H7 (cell line): ENCODE measurements at places on chromosomes 7 and 10.

GRCh38 chr10:61183967-61184366, 240.0 kb upstream of the RHOBTB1 start:
- no peak for DNase-seq

- no peak for DNase-seq
Observed at GRCh38 chr7:116464375-116464774, 35.2 kb upstream of the CAV2 start.

DNA sequence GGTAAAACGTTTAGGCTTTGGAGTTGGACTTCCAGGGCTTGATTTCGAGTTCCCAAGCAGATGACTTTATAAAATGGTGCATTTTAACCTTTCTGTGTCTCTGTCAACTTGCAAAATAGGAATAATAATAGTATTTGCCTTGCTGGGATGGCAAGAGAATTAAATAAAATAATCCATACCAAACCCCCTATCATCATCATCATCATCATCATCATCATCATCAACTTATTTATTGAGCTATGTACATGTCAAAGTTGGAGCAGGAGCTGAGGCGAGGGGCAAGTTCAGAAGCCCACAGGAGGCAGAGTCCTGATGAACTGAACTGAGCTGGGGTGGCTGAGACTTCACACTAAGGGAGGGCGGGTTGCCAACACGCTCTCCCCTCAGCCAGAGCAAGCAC, 51.7 kb upstream of the KCNMA1 start:
- DNase-seq: no peak

DNA sequence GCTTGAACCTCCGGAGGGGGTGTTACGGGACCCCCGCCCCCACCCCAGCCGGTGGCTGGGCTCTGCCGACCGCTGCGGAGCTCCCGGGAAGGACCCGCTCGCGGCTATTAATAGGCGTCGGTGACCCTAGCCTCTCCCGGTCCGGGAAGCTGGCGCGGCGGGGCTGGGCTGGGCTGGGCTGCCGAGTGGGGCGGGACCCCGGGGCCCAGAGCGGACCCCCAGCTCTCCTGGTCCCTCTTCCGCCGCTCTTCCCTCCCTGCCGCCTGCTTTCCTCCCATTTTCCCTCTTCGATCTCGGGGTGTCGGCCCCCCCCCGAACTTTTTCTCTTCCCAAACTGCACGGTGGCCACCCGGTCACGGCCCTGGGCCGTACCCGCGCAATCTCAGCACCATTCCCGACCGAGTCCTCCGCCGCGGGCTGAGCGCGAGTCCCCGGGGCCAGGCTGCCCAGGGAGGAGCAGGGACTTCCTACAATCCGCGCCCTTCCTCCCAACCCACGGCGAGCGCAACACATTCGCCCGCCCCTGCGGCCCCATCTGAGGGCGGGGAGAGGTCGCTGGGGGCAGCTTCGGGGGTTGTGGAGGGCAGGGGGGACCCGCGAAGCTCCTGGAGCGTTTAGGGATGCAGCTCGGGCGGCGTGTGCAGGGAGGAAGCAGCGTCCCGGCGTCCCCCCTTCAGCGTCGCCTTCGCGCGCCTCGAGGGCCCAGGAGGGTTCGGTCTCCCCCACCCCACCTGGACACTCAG, 3.1 kb upstream of the ELFN1 start:
- DNase-seq: peak; percentile 86

- no peak for DNase-seq
Observed at GRCh38 chr7:49631960-49632359, 141.5 kb upstream of the VWC2 start.

DNA sequence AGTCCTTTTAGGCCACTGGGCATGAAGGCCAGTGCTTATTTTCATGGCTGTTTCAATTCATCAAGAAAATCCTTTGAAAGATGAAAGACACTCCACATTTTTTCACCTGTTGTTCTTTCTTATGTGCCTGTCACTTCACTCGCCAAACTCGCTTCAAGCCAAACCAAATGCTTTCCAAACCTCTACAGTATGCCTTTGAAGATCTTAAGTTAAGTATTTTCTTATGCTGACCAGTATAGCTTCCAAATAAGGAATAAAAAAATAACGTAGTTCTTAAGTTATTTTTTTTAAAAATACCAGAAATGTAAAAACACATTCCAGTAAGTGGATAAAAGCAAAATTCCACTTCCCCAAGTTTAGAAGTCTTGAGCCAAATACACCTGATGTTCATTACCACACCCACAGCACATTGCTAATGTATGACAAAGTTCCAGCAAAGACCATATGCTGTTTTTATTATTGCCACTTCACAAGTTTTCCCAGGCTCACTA, 186.1 kb downstream of the MTERF1 start:
- DNase-seq: no peak

- DNase-seq: no peak
Observed at GRCh38 chr7:99027841-99028240, 116.1 kb downstream of the SMURF1 start.

DNA sequence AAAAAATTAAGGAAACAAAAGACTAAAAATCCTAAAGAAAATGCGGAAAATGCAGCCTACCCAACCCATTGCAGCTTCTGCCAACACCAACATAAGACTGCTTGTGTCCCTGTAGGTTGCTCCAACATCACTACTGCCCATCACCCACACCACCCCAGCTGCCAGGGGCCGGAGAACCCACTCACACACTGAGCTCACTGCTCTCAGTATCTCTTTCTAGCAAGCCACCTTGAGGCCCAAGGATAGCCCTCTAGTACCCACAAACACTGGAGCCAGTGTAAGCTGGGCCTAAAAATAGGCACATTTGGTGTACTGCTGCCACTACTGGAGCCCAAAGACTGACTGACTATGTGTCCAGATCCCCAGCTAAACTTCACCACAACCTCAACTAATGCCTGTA, 67.3 kb downstream of the MEST start:
- DNase-seq: no peak

GRCh38 chr10:77835669-77836086, 90.9 kb downstream of the DLG5 start:
- DNase-seq: no peak

GRCh38 chr10:72875250-72876055, 18.1 kb upstream of the OIT3 start:
- peak; percentile 20 for DNase-seq

DNA sequence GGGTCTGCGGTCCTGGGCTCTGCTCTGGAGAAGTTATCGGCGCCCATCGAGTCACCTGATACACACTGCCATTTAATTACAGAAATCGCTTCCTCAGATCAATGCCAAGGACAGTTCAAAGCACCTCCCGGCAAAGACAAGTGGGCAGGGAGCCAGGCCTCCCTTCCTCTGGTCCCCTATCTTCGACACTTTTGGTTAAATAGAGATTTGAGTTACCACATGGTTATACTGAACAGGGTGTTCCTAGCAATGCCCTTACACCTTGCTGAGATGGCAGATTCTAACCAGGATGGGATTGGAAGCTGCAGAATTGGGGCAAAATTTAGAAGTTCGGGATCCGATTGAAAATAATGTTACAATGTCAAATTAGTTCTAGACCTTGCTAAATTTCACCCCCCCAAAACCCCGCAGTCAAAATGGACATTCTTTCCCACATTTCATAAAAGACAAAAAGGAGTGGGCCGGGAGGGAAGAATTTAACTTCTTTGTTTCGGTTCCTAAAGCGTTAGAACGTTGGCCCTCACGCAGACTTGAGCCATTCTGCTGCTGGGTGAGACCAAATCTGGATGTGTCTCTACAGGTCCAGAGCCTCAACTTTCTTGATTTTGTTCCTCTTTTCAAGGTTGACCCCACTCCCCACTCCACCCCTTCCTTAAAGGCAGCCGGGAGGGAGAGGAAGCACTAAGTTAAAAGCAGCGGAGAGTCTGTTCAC, 2.2 kb upstream of the DLX5 start:
- no peak for DNase-seq

GRCh38 chr10:5404208-5405041, at the start of gene TUBAL3:
TSS of gene TUBAL3 (minus strand) at chr10:5404828. CDS start at chr10:5404792, 36 bp downstream.
- DNase-seq: no peak

DNA sequence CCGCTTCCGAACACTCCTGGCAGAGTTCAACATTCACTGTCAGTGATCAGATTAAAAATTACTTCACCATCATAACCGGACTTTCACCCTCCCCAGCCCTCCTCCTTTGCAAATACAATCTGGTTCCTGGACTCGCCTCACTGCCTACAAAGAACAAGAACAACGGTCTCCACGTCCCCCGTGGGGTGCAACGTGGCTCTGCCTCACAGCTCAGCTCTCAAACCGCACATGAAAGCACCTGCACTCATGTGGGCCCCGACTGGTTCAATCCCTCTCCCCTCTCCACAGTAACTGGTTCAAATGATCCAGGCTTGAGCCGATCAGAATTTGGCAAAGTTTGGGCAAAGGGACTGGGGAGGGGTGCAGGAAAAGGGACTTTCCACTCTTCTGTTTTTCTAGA, 21.0 kb downstream of the ASB13 start:
- peak; percentile 35 for DNase-seq

DNA sequence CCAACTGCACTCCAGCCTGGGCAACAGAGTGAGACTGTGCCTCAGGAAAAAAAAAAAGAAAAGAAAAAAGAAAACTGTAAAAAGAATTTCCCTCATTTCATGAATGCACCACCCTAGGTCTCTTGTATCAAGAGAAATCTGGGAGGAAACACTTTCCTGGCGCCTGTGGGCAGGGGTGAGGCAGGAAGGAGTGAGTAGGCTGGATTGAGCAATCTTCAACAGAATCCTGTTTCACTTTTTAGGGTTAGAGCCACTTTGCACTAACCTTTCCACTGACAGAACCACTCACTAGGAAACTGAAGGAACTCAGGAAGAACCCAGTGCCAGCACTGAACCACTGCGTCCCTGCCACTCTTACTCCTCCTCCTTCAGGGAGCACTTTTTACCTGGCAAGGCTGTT, 282.1 kb downstream of the CCDC3 start:
- no peak for DNase-seq

GRCh38 chr7:130090745-130091532, 20.6 kb downstream of the KLHDC10 start:
- no peak for DNase-seq

DNA sequence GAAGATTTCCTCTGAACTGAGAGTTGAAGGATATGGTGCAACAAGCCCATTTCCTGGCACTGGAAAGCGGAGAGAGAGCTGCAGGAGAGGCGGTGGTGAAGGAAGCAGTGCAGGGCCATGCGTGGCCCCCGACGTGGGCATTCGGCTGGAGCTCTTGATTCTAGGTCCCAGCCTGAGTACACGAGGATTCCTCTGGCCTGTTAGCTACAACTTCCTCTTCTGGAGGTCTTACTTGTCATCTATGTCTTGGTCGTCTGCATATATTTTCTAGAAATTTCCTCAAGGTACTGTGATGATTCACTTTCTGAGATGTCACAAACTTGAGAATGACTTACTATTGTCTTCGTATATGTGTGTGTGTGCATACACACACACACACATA, 59.2 kb upstream of the JAZF1 start:
- no peak for DNase-seq

DNA sequence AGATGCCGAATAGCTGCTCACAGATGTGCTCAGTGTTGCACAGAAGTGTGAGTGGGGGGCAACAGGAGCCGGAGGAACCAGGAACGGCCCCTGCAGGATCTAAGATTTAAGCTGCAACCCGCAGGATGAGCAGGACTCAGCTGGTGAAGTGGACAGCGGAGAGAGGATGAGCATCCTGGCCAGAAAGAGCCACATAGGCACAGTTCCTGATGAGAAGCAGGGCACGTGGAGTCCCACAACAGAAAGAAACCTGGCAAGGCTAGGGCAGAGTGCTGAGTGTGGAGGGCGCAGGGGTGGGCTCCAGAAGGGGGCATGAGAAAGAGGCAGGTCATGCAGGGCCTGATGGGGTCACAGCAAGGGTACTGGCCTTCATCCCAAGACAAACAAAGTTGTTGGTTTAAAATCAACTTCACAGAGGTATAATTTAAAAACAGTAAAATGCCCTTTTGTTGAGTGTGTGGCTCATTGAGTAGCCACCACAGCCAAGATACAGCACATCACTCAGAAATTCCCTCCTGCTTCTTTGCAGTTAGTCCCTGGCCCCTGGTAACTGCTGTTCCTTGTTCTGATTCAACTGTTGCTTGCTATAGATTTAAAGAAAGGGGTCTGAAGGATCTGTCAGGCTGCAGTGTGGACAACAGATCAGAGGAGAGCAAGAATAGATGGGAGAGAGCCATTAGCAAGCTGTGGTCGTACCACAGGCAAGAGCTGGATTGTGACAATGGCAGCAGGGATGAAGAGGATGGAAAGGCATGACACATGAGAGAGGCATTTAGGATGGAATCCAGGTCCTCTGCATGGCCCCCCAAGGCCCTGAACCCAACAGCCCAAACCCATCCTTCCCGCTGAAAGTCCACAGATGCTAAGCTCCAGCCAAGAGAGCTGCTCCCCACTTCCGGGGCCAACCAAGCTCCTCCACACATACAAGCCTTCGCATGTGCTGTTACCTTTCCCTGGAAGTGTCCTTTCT, 53.1 kb upstream of the OSBPL3 start:
- DNase-seq: no peak

DNA sequence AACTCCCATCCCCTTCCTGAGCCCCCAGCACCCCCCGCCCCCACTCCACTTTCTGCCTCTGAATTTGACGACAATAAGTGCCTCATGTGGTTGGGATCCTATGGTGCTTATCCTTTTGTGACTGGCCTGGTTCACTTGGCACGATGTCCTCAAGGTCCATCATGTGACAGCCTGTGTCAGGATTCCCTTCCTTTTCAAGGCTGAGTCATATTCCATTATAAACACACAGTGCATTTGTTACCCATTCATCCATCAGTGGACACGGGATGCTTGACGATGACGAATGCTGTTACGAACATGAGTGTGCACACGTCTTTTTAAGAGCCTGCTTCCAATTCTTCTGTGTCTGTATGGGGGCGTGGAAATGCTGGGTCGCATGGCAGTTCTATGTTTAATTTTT, 26.7 kb downstream of the SHH start:
- no peak for DNase-seq

DNA sequence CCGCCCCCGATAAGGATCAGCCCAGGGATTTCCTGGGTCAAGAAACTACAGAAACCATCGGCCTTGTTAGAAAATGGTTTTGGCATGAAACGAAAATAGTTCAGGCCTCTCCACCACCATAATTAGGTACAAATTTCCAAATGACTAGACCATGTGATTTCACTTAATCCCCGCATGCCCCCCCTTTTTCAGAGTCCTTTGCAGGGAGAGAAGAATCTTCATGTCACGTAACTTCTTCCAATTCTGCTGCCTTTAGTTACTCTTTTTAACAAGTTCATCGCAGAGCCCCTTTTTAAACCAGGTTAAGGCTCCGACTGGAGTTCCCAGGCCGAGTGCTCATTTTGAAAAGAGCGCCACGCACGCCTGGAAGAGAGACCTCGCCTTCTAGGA, 3.4 kb downstream of the PDGFA start:
- DNase-seq: no peak

DNA sequence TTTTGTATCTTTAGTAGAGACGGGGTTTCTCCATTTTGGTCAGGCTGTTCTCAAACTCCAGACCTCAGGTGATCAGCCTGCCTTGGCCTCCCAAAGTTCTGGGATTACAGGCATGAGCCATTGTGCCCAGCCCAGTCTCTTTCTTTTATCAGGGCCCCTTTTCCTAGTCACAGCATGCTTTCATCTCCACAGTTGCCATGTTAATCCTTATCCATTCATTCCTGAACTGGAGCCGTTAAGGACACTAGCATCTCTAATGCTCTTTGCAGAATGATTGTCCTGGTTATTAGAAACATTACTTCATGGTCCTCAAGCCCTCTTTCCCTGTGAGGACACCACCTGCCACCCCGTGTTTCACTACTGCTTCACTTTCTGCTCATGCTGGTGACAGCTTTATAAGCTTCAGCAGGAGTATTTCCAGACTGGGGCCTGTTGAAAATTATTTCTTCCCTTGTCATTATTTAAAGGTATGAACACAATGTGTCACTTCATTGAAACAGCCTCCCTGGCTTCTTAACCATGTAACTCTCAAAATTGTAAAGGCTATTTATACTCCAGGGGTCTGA, 313.9 kb downstream of the BMPER start:
- no peak for DNase-seq
